Adrenal gland (tissue), 19 donors: ENCODE measurements at places on chromosomes 1 and 21. TPM values are rescaled to one million over a fixed set of nuclear protein-coding genes. Genes with fewer than 3 reads are reported as not detected.

Gene ADCY10
- polyA plus RNA-seq = 0.38 TPM

Gene OLFML3
- 31.7 TPM for polyA plus RNA-seq

Gene C1orf94
- 0.07 TPM for polyA plus RNA-seq

Gene AGMAT
- 0.16 TPM for polyA plus RNA-seq

Gene BTBD8
- polyA plus RNA-seq = 5.6 TPM

Gene NTNG1
- polyA plus RNA-seq = 1.2 TPM

Gene LORICRIN
- not detected for polyA plus RNA-seq

Gene JAM2
- polyA plus RNA-seq = 12.5 TPM

Gene NUF2
- polyA plus RNA-seq = 1.0 TPM

Gene AXDND1
- 1.3 TPM for polyA plus RNA-seq

Gene FAM167B
- 5.8 TPM for polyA plus RNA-seq

Gene ERG
- polyA plus RNA-seq = 5.1 TPM

Gene PDC
- not detected for polyA plus RNA-seq

Gene THEM5
- not detected for polyA plus RNA-seq

Gene PTAFR
- polyA plus RNA-seq = 2.6 TPM

Gene FCMR
- polyA plus RNA-seq = 1.5 TPM

Gene GNAT2
- not detected for polyA plus RNA-seq

Gene FCRLA
- polyA plus RNA-seq = 0.15 TPM

Gene DHRS3
- 44.2 TPM for polyA plus RNA-seq

Gene LRRC8C
- 11.9 TPM for polyA plus RNA-seq

Gene RORC
- 1.7 TPM for polyA plus RNA-seq

Gene POU3F1
- polyA plus RNA-seq = 0.40 TPM

Gene COL6A2
- 246 TPM for polyA plus RNA-seq

Gene PIK3C2B
- 2.8 TPM for polyA plus RNA-seq

Gene PRAMEF11
- polyA plus RNA-seq = not detected

Gene C2CD2
- polyA plus RNA-seq = 175 TPM

Gene FAM229A
- polyA plus RNA-seq = 56.7 TPM

Gene CR2
- polyA plus RNA-seq = 0.08 TPM

Gene LAMB3
- 16.1 TPM for polyA plus RNA-seq

Gene IBA57
- 3.8 TPM for polyA plus RNA-seq

Gene LCE2A
- polyA plus RNA-seq = not detected

Gene GUCA2B
- not detected for polyA plus RNA-seq

Gene TCEA3
- 102 TPM for polyA plus RNA-seq

Gene AKR7A3
- 4.8 TPM for polyA plus RNA-seq

Gene FLG2
- not detected for polyA plus RNA-seq

Gene DNAJC28
- 3.3 TPM for polyA plus RNA-seq

Gene IFI44
- 87.1 TPM for polyA plus RNA-seq

Gene CCDC27
- polyA plus RNA-seq = not detected

Gene IVL
- not detected for polyA plus RNA-seq

Gene UBL4B
- polyA plus RNA-seq = 0.13 TPM

Gene C1QC
- 71.7 TPM for polyA plus RNA-seq

Gene NR5A2
- 0.93 TPM for polyA plus RNA-seq

Gene GJA9
- polyA plus RNA-seq = not detected

Gene PIGP
- polyA plus RNA-seq = 236 TPM

Gene PEX11B
- 52.9 TPM for polyA plus RNA-seq

Gene ASPM
- 0.70 TPM for polyA plus RNA-seq

Gene CFAP107
- not detected for polyA plus RNA-seq

Gene CCDC30
- 3.4 TPM for polyA plus RNA-seq

Gene RPTN
- not detected for polyA plus RNA-seq

Gene IGSF9
- 0.10 TPM for polyA plus RNA-seq
